ENCODE measurements at places on chromosomes 13 and 19.

- DNase-seq = no peak
These were observed 3.8 kb downstream of the ATP4B start for GRCh38 chr13:113654175-113654560.

- no peak for DNase-seq
These were observed 44.9 kb downstream of the C13orf46 start for GRCh38 chr13:113928685-113929627.

DNA sequence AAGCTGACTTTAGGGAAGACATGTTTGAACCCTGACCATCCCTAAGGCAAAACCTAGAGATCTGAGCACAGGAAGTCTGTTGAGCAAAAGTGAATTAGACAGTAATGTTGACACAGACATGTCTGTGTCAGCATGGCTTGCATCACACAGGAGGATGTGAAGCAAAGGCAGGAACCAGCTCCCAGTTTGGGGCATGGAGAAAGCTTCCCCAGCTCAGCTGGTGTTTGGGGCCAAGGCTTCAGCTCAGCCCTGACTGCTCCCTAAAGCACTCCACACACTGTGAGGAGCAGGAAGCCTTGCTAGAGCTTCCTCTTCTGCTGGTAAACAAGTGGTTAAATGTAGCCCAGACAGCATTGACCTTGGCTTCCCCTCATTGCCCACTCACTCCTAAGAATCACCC lies 153.8 kb upstream of the UBL3 start:
- DNase-seq = no peak

GRCh38 chr13:47289567-47289966 lies 392.7 kb upstream of the HTR2A start:
- no peak for DNase-seq

- no peak for DNase-seq
These were observed 2.7 kb upstream of the KCNRG start for GRCh38 chr13:50012396-50013169.

GRCh38 chr19:16836115-16837034 lies 7.2 kb downstream of the SIN3B start:
- no peak for DNase-seq

DNA sequence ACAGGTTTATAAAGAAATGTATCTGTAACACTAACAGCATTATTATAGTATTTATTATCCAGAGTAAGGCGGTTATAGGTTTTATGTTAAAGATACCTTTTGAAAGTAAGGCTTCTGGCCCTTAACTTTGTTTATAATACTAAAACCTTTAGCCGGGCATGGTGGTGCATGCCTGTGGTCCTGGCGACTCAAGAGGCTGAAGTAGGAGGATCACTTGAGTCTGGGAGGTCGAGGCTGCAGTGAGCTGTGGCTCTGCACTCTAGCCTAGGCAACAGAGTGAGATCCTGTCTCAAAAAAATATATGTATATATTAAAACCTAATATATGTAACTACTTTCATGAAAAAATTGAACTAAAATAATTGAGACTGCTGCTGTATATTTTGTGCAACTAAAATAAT lies 98.7 kb upstream of the KLF5 start:
- DNase-seq = no peak

DNA sequence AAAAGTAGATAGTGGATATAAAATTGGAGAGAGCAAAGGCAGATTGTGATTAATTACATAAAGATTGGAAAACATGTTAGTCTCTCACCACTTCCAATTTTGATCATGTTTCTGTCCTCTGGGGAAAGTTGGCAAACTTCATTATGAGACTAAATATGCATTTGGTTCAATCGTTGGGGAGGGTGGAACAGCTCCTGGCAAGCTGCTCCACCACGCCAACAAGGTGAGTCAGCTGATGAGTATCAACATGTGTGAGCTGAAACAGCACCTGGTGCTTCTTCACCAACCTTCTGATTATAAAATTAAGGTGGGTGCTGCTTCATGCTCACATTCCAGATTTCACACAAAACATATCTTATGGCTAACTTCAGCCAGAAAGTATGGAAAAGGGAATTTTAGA lies 1784.6 kb downstream of the SLITRK5 start:
- no peak for DNase-seq

GRCh38 chr19:485077-485476 lies 11.2 kb upstream of the MADCAM1 start:
- DNase-seq = no peak

DNA sequence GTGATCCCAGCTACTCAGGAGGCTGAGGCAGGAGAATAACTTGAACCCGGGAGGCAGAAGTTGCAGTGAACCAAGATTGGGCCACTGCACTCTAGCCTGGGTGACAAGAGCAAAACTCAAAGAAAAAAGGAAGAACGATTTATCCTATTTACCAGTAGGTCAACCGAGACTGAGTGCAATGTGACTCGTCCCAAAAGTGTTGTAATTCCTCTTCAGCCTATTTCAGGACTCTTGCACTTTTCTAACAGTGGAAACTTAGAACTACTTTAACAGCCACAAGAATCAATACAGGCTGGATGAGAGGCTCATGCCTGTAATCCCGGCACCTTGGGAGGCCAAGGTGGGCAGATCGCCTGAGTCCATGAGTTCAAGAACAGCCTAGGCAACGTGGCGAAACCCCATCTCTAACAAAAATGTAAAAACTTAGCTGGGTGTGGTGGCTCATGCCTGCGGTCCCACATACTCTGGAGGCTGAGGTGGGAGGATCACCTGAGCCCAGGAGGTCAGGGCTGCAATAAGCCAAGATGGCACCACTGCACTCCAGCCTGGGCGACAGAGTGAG lies 4.3 kb upstream of the NR1H2 start:
- no peak for DNase-seq

DNA sequence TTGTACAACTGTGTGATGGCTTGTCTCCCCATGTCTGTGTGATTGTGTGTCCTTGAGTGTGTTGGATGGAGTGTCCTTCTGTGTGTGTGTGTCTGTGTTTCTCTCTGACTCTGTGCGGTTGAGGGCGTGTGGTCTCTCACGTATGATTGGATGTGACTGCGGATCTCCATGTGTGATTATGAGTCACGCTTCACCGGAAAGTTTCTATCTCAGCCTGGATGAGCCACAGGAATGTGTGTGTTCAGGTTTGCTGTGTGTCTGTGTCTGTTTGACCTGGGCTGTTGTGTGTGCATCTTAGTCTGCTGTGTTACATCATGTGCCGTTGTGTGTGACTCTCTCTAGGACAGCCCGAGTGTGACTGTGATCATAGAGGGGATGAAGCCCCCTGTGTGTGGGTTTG lies 15.5 kb upstream of the ZNF835 start:
- no peak for DNase-seq

GRCh38 chr13:97786510-97786909 lies 167.0 kb upstream of the IPO5 start:
- no peak for DNase-seq

GRCh38 chr19:4186087-4186993 lies 3.9 kb downstream of the ANKRD24 start:
- peak; percentile 65 for DNase-seq

DNA sequence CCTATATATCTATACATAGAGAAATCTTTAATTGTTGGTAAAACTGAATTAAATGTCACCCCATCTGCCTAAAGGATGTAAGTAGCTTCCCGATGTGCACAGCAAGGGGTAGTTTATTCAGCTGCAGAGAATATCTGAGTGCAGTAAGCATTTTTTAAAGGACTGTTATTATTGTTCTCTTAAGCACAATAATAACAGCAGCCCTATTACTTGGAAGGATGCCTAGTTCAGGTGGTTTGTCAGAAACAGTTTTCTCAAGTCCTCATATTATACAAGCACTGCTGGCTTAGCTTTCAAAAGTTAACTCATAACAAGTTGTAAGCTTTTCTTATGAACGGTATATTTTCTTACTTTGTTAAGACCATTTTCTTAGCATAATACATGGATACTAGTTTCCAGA lies 142.6 kb downstream of the CRYL1 start:
- DNase-seq = no peak

DNA sequence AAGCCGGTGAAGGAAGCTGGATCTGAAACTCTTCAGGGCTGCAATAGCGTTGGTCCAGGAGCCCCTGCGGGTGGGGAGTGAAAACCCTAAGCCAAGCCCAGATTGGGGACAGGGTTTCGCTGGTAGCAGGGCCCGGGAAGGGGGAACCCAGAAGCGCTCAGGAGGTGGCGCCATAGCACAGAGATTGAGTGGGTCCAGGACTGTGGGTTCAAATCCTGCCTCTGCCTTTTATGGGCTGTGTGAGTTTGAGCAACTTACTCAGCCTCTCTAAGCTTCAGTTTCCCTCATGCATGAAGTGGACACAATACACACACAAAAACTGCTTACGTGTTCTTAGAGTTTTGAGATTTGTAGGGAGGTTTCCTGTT lies 8.3 kb upstream of the SYCN start:
- DNase-seq = peak; percentile 29

DNA sequence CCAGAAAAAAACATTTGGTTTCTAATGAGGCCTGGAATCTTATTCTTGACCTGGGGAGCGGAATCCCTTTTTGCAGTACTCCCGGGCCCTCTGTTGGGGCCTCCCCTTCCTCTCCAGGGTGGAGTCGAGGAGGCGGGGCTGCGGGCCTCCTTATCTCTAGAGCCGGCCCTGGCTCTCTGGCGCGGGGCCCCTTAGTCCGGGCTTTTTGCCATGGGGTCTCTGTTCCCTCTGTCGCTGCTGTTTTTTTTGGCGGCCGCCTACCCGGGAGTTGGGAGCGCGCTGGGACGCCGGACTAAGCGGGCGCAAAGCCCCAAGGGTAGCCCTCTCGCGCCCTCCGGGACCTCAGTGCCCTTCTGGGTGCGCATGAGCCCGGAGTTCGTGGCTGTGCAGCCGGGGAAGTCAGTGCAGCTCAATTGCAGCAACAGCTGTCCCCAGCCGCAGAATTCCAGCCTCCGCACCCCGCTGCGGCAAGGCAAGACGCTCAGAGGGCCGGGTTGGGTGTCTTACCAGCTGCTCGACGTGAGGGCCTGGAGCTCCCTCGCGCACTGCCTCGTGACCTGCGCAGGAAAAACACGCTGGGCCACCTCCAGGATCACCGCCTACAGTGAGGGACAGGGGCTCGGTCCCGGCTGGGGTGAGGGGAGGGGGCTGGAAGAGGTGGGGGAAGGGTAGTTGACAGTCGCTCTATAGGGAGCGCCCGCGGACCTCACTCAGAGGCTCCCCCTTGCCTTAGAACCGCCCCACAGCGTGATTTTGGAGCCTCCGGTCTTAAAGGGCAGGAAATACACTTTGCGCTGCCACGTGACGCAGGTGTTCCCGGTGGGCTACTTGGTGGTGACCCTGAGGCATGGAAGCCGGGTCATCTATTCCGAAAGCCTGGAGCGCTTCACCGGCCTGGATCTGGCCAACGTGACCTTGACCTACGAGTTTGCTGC lies at the start of gene ICAM4:
TSS of gene ICAM4 (plus strand) at position 153 of the 935 bp plus-strand sequence. CDS start at position 211, 58 bp downstream.
- no peak for DNase-seq
